ENCODE measurements at places on chromosomes 5 and 9.

DNA sequence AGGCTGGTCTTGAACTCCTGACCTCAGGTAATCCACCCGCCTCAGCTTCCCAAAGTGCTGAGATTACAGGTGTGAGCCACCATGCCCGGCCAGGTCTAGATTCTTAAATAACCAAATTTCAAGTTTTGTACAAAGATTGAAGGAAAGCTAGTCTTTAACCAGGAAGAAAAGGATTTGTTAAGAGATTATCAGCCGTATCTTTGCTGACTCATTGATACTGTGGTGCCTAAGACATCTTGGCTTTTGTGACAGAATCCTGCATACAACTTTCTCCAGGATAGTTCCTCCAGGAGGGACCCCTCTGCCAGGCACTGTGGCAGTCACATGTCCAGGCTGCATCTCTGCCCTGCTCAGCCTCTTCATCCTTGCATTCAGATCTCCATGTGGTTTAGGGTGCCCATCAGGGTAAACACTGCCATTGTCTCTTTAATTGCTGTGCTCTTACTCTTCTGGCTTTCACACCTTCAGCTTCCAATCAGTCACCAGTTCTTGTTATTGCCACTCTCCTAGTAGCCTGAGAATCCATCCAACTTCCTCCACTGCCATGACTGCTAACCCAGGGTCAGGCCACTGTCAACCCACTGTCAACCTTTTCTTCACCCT lies 10.0 kb downstream of the MAP3K1 start:
- DNase-seq, result no peak

GRCh38 chr9:81459591-81459990 lies 229.8 kb downstream of the TLE1 start:
- DNase-seq, result no peak

GRCh38 chr5:35804201-35804653 lies 52.5 kb upstream of the IL7R start:
- no peak for DNase-seq

DNA sequence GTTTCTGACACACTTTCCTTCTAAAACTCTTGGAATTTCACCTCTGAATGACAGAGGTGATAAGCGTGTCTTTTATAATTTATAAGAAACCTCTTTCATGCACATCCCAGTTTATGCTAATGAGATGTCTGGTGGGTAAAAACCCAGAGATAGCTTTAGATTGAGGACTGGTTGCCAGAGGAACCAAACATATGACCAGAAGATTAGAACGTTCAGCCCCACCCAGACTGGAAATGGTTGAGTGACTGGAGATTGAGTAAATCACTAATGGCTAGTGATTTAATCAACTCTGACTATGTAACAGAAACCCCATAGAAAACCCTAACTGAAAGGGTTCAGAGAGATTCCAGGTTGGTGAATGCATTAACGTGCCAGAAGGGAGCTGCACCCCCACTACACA lies 69.2 kb downstream of the CDH18 start:
- no peak for DNase-seq

GRCh38 chr9:81687521-81688261 lies 1.7 kb downstream of the TLE1 start:
- DNase-seq, result no peak

- no peak for DNase-seq
Measured at GRCh38 chr5:170152767-170153166, 47.1 kb downstream of the FOXI1 start.

GRCh38 chr5:53067641-53068040 lies 41.9 kb downstream of the MOCS2 start:
- no peak for DNase-seq

DNA sequence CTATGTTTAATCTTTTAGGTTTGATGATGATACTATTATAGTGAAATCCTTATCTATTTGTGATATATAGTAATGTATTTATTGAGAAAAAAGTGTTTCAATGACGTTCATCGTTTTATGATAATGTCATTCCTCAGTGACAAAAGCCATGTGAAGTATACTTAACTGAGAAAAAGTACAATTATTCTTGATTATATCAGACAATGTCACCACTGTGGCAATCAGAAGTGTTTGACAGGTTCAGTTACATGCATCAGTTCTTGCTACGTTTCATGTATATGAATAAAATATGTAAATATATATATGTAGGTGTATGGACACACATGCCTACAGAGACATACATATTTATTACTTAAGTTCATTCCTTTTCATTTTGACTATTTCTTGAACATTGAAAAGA lies 341.5 kb upstream of the CDH10 start:
- DNase-seq, result no peak

- DNase-seq, result no peak
Measured at GRCh38 chr5:9013147-9013546, 532.7 kb downstream of the SEMA5A start.

DNA sequence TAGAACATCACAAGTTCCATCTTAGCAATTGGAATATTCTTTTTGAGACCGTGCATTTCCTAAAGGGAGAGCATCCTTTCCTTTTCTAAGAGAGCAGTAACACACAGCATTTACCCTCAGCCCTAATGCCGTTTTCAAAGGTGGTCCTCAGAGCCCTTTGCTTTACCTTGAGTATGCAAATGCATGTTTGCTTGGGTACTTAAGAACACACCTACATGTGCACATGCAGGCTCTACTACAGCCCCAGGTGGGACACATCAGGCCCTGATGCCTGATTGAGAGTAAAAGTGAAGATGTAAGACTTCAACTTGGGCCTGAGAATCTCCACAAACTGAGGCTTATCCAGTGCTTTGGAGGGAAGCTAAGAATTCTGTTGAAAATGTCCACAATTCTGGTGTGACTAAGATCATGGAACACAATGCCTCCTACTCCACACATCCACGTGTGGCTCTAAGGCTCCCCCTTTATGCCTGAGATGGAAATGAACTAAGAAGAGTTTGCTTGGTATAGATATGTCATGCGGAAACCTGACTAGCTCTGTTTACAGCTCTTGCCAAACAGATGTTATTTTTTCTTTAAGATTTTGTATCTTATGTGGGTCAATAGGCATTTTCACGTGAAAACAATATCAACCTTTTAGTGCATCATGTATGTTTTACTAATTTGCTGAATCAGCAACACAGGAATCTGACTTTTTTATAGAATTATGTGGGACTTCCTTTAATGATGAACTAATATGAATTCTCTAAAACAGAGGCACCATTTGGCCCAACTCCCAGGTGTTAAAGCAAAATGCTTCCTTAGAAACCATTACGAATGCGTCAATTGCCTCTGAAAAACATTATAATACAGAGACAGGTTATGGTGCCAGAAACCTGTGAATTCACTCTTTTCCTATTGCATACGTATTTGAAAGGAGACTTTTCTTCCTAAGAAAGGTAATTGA lies 48.9 kb upstream of the SLC2A8 start:
- no peak for DNase-seq

DNA sequence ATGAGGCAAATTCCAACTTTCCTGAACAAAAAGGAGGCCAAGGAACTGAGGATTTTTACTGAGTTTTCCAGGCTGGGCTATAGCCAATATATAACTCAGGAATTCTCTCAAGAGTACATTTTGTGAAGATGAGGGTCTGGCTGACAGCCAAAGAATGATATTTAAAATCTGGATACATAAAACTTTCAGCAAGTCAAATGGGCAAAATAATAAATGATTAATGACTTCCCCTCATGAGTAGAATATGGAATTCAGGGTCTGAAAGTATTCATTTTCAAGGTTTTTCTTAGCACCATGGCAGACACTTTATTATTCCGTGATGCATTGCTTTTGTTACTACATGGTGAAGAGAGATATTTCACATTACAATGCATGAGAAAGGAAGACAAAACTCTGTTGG lies 7.8 kb downstream of the FAM81B start:
- DNase-seq, result no peak

DNA sequence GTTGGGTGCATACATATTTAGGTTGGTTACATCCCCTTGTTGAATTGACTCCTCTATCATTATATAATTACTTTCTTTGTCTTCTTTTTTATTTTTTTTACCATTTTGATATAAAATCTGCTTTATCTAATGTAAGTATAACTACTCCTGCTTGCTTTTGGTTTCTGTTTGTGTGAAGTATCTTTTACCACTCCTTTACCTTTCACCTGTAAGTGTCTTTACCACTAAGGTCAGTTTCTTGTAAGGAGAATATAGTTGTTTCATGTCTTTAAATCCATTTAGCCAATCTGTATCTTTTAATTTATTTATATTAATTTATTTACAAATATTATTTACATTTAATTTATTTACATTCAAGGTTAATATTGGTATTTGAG lies 33.0 kb downstream of the INSL4 start:
- DNase-seq, result no peak
